Effector CD4-positive, alpha-beta T cell (primary cell): ENCODE measurements at places on chromosomes 5 and 9.

DNA sequence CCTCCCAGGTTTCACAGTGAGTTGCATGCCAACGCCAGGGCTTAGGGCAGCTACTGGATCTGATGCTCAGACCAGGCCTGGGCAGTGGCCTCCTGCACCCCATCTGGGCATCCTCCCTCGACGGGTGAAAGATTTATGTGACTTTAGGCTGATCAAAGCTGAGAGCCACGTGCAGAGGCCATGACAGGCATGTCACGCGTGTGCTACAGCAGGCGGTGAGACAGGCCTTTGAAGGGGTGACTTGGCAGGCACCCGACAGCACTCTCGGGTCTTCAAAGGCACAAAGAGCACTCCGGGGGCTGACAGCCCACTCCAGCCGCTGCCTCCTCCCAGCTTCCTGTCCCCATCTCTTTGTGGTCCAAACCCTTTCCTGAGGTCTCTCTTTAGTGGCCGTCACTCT lies 66.2 kb downstream of the NTNG2 start:
- DNase-seq = no peak

DNA sequence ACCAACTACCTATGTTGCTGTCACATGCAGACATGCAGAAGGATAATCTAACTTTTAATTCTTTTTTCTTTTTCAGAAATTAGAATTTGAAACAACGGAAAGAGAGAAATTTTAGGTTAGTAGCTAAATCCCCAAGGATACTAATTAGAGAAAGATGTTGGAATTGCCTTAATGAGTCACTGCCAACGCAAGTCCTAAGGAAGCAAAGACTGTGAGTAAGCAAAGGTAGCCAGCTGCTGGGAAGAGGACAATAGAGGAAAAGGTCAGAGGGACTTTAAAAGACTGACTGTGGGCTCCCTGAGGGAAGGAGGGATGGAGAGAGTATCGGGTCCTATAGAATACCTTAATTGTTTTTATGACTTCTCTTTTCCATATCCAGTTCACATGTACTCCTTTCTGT lies 461.9 kb upstream of the PAPPA start:
- DNase-seq = no peak

- DNase-seq = no peak
Measured at GRCh38 chr9:76799473-76799872, 35.2 kb downstream of the PCA3 start.

DNA sequence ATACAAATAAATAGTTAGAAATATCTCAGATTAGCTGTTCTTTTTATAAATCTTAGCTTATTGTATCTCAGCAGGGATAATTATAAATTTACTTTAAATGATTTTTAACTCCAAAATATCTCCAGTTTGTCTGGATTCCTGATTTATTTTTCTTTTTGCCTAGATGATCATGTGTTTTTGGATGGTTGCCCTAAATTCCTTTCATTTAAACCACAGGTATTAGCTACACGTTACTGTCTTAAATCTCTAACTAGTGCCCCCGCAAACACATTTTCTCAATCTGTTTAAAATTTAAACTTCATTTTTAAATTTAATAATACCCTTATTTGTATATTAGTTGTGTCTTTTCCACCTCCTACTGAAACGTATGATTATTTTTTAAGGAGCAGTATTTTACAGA lies 5.6 kb downstream of the FER start:
- no peak for DNase-seq

DNA sequence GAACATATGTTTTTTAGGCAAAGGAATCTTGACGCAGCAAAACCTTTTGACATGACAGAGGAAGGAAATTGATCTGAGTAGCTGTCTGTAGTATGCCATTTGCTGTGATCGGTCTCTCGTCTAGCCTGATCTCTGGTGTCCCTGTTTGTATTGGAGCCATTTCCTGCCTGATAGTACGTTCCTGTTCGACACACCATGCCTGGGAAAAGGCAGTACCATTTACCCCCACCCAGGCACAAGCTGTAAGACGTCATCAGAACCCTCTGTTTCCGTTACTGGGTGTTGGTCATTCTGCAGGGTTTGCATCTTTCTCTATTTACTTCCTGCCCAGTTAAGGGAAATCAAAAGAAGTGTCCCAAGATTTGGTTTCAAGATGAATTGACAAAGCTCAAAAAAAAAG lies 129.7 kb downstream of the CEMIP2 start:
- DNase-seq = no peak
